GM06990 (cell line): ENCODE measurements at places on chromosomes 3 and 15.

- DNase-seq: no peak
These were observed 32.1 kb upstream of the CLASP2 start for GRCh38 chr3:33750211-33750548.

DNA sequence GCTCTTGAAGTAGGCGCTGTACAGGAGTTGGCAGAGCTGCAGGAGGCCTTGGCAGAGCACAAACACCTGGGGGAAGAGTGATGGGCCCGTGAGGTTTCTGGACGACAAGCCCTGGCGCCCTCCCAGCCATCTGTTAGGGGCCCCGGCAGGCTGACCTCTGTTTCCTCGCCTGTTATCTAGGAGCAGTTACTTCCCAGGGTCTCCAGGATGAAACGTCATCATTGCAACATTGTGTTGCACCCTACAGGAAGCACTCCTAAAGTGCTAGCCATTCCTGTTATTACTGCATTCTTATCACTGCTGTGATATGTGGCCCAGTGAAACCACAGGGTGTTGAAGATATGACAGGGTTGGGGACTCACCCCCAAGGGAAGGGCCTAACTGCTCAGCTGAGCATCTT, 50.2 kb downstream of the SLCO2A1 start:
- DNase-seq: no peak

- no peak for DNase-seq
These were observed 2.7 kb upstream of the OPA1 start for GRCh38 chr3:193590088-193590856.

GRCh38 chr3:128329491-128330213, 137.0 kb downstream of the DNAJB8 start:
- DNase-seq: no peak

GRCh38 chr3:179398574-179399231, 51.2 kb downstream of the MFN1 start:
- no peak for DNase-seq

- no peak for DNase-seq
These were observed 245.5 kb upstream of the MDFIC2 start for GRCh38 chr3:70557976-70558375.

GRCh38 chr3:132713977-132714727, 8.1 kb downstream of the NPHP3 start:
- DNase-seq: no peak

DNA sequence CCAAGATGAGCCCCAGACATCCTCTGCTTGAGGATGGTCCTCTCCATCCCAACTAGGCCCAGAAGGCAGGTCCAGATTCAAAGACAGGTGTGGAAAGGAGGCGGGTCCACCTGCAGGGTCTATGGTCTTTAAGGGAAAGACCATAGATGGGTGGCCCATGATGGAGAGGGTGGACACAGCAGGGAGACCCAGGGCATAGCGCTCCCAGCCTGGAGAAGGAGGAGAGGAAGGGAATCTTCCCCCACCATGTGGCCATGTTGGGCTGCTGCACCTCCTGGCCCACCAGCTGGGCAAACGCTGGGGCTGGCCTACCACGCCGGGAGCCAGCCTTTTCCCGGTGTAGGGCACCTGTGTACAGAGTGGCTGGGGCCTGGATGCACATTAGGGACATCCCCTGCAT, 265.2 kb upstream of the TLE3 start:
- no peak for DNase-seq

DNA sequence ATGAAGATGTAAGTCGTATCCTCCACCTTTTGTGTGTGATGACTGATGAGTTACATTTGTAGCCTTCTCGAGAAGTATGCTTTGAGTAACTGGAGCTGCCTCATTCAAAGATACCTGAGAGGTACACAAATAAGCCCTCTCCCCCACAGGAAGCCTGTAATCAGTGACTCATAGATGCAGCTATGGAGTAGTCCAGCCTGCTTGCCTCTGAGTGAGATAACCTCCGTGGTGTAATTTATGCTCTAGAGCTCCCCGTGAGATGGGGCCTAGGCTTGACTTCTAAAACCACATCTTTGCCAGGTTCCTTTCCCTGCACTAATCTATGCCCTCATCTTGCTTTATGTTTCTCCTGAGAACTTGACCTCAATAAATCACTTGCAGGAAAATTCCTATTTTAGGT, 291.7 kb downstream of the SUCLG2 start:
- no peak for DNase-seq

DNA sequence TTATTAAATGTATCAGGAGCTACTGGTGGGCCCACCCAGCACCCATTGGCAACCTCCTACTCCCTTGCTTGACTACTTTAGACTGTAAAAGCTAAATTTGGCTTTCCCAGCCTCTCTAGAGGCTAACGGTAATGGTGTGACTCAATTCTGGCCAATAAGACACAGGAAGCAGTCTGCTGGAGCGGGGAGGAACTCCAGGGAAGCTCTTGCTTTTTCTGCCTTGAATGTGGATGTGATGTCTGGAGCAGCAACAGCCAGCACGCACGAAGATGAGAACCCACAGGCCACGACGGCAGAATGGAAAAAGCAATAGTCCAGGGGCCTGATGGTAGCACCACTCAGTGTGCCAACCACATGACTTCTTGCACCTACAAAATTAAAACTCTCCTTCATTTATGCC, 39.9 kb downstream of the RAB6B start:
- DNase-seq: no peak

DNA sequence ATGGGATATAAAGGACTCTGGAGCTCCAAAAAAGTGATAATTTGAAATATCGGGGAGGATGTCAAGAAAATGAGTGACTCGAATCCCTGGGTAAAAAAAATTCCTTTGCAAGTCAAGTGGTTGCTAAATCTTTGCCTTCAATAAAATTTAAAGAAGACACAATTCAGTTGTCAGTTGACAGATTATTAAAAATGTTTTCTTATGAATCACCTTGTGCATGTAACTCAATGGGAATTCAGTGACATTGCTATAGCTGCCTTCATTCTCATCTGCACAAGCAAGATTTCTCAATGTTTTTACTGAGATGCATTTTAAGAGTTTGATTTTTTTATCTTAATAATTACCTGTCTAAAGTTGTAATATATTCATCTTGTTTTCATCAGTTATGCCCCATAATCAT, 264.0 kb upstream of the IL12A start:
- DNase-seq: no peak

DNA sequence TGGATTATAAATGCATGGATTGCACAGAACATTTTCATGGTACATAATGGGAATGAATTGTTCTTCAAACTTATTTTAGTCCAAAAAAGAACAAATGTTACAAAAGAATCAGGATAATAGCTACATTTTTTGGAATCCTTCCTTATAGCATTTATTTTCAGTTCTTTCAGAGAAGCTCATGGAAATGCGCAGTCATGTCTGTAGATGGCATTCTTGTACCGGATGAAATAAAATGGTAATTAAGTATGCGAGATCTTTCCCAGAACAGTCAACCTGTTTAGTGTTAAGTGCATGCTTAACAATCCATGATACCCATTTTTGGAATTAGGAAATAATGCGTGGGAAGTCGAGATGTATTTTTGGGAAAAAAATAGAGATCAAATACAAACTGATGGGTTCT, 38.2 kb upstream of the GOLGA8B start:
- DNase-seq: no peak

- DNase-seq: no peak
These were observed 37.7 kb upstream of the PARP14 start for GRCh38 chr3:122642935-122643334.

- no peak for DNase-seq
These were observed 37.0 kb downstream of the MINDY4B start for GRCh38 chr3:150868282-150868681.

GRCh38 chr15:69729167-69729748, 276.6 kb downstream of the RPLP1 start:
- no peak for DNase-seq

- no peak for DNase-seq
These were observed 223.7 kb downstream of the ITPR1 start for GRCh38 chr3:4716706-4717362.

DNA sequence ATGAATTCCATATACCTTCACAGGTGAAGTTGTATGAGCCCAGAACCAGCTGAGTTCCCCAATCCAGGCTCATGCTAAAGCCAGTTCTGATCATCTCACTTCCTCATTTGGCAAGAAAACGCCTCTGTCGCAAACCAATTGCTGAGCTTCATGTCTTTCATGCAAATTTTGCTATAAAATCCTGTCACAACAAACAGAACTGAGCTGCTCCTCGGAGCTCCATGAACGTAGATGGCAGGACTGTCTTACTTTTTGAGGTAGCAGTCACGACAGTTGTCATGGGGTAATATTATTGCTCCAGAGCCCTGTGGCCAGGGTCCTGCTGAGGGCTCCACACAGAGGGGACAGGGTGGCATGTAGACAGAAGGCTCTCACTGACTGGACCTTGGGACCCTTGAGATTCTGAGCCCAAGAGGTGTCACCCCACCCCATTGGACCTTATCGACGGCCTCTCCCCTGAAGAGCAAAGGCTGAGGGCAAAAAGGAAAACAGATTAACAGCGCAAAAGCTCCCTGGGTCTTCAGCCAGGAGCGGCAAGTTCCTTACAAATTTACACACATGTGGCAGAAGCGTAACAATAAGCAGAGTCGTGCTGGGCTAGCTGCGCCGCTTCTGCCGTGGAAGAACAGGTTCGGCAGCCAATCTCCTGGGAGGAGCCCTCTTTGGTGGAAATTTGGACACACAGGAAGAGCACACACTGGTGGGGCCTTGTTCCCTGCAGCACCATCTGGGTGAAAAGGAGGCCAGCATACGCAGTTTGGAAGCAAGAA, 249.2 kb downstream of the OPA1 start:
- DNase-seq: peak; percentile 37

DNA sequence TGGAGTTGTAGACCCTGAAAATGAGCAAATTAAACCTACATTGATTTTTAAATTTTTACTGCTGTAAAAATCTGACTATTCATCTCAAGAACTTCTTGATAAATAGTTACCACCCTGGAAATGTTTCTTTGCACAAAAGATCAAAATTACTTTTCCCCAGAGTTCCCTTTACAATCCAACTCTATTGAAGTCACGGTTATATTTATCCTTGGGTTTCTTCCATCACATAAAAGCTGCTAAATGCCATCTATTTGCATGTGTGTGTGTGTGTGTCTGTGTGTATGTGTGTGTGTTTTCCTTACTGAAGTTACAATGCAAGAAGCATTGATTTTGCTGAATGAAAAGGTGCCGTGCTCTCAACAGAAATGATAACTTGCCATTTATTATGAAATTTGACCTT, 1273.0 kb downstream of the ROBO2 start:
- no peak for DNase-seq

- DNase-seq: no peak
These were observed 3.0 kb downstream of the FAM174B start for GRCh38 chr15:92652576-92652966.

DNA sequence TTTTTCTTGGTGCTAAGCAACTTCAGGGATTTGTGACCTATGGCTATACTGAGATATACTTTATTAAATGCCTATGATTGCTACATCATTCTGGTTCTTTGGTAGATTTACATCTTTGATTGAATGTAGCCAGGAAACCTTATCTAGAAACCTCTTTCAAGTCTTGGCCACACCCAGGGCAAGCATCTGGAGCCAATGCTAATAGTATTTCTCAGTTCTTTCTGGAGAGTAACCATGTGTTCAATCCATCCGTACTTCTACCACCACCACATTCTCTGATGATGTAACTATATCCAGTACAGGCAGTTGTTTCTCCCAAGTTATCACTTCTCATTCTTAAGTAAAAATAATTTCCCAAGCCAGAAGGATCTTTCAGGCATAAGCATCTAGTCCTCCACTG, 69.0 kb downstream of the NME9 start:
- no peak for DNase-seq

GRCh38 chr15:83854321-83854720, 200.4 kb downstream of the ADAMTSL3 start:
- DNase-seq: no peak

DNA sequence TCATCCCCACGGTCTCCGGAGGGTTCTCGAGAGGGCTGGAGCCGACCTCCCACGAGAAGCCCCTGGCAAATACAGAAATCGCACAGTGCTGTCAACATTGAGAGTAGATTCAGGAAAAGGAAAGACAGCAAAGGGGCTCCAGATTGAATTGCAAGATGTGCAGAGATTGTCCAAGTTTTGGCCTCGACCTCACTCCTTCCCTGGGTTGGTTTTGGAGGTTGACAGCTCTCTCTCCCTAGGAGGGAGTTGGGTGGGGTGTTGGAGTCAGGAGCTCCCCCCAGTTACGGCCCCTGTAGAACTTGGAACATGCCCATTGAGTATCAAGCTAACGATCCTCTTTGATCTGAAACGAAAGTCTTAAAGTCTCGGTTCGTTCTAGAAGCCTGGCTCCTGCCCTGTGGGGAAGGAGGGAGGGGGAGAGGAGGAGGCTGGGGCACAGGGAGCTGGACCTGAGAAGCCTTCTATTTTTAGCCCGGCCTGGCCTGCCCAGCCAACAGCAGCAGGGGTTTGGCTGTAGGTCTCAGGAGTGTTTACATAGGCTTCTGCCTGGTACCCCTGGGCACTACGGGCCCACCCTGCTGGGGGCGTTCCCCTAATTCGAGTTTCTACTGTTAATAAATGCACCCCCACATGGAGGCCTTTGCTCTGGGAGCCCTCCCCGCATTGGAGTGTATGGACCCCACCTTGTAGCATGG, 672 bp upstream of the KY start:
- no peak for DNase-seq

GRCh38 chr3:54891540-54891897, 36.3 kb downstream of the LRTM1 start:
- no peak for DNase-seq

GRCh38 chr15:37926136-37926535, 8.3 kb upstream of the TMCO5A start:
- DNase-seq: no peak

DNA sequence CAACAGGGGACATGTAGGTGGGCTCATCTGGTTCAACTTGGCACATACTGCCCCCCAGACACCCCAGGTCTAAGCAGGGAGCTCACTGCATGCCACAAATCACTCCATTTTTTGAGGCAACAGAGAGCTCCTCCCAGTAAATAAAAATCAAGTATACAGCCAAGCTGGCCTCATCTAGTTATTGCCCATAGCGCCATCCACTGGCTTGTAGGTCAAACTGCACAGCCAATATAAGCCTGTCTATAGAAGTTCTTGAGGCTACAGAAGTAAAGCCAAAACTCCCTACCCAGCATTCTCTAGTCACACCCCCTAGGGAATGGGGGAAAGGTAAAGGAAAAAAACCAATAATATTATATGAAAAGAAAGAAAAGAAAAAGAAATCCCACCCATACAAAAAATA, 453.7 kb downstream of the ZNF385D start:
- DNase-seq: no peak

- DNase-seq: no peak
These were observed 75.0 kb upstream of the EPHB3 start for GRCh38 chr3:184486614-184487013.

GRCh38 chr15:34821831-34822230, 26.5 kb upstream of the ACTC1 start:
- no peak for DNase-seq

DNA sequence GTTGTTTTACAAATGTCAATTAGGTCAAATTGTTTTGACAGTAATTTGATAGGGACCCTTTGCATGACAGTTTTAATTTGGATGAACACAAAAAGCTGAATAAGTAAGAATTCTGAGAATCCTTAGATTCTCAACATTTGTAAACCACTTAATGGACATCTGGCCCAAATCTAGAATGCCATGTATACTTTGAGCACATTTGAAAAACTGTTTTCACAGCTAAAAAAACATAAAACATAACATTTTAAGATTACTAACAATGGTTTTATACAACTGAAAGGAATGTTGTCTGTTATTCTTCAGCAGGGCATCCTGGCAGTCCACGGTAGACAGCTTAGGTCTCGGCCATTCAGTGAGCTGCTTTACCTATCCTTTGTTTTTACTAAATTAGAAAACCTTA, 34.5 kb upstream of the TM2D3 start:
- DNase-seq: no peak

- DNase-seq: no peak
These were observed 156.7 kb upstream of the TSC22D2 start for GRCh38 chr3:150251187-150252062.

- DNase-seq: no peak
These were observed 101.8 kb upstream of the LIPC start for GRCh38 chr15:58329781-58330671.
